Stimulated activated CD4-positive, alpha-beta T cell treated with anti-CD3 and anti-CD28 coated beads, Interleukin-4, amount 100 ng/mL, for 4 hours (primary cell): ENCODE measurements at places on chromosomes 16 and 17.

DNA sequence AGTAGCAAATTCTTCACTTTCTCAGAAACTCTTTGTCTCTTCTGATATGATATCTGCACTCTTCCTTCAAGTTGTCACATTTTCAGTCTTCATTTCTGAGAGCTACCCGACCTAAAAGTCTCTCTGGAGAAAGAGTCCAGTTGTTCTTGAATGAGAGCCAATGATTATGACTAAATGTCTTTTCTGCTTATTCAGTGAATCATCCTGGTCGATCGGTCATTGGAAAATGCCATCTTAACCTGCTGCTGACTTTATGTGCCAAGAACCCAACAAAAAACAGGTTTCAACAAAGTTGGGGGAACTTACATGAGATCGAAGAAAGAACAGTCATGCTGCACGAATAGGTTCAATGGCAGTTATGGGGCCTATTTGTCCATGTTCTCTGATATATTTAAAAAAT lies 15.9 kb downstream of the SOX9 start:
- DNase-seq, result no peak

- no peak for DNase-seq
Observed at GRCh38 chr16:66382966-66383299, 16.4 kb downstream of the CDH5 start.

DNA sequence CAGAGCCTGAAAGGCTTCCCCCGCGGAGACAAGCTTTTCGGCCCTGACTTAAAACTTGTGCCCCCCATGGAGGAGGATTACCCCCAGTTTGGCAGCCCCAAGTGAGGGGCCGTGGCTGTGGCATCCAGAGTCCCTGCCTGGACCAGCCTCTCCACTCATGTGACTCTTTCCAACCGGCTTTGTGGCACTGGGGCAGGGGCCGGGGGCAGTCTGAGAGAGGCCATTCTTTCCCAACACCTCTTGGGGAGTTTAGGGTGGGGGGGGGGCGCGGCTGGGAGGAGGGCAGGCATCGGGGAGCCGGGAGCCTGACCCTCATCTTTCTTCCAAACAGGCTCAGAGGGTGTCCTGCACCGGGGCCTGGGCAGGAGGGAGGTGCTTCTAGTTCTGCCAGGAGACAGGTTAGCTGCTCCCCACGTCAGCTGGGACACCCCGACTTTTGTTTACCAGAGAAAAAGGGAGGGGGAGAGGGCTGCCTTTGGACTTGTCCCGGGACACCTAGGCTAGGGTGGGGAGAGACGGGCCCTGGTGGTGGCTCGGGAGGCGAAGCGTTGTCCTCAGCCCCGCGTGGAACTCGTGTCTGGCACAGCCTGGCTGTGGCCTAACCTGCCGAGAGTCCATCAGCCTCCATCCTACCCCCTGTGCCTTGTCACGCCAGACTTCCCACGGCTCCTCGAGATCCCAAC lies 7.3 kb upstream of the SERPINF1 start:
- DNase-seq, result no peak

GRCh38 chr17:49691086-49691676 lies 13.3 kb upstream of the SPOP start:
- DNase-seq, result no peak

- no peak for DNase-seq
Observed at GRCh38 chr17:30124273-30124796, 7.7 kb downstream of the NSRP1 start.

DNA sequence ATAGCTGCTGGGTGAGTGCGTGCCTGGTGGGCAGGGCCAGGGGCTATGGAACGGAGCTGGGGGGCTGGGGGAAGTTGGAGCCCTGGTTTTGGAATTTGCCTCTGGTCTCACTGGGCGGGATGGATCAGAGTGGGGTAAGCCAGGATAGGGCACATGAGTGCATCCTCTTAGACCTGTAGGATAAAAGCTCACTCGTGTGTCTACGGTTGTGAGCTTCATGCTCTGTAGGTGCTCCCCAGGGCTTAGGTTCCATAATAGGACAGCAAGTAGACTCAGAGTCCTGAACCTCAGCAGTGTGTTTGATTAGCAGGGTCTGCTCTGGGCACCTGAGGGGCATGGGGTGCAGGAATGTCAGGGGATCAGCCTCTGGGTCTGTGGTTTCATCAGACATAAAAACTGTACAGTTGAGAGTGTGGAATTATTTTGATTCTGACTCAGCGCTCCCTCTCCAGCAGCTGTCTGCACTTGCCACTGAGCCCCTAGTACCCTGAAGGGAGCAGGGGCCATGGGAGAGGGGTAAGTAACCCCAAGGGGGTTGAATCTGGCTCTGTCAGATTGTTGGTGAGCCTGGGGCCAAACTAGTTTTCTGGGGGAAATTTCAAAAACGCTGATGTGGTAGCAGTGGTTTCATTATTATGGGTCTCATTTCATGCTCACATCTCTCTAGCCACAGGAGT lies 84.2 kb upstream of the LGALS9 start:
- no peak for DNase-seq

- DNase-seq, result peak; percentile 17
Observed at GRCh38 chr16:66578651-66579531, at the start of gene CMTM2. Gene CMTM2, plus strand, starts transcription at chr16:66579463. Its CDS starts 145 bp downstream, at chr16:66579608.

GRCh38 chr16:515175-515938 lies 12.2 kb upstream of the CAPN15 start:
- no peak for DNase-seq

GRCh38 chr17:49572806-49573420 lies 2.8 kb upstream of the NXPH3 start:
- no peak for DNase-seq
